ENCODE measurements at places on chromosomes 2 and 18.

- DNase-seq: no peak
Observed at GRCh38 chr2:18724371-18725145, 135.2 kb upstream of the NT5C1B start.

DNA sequence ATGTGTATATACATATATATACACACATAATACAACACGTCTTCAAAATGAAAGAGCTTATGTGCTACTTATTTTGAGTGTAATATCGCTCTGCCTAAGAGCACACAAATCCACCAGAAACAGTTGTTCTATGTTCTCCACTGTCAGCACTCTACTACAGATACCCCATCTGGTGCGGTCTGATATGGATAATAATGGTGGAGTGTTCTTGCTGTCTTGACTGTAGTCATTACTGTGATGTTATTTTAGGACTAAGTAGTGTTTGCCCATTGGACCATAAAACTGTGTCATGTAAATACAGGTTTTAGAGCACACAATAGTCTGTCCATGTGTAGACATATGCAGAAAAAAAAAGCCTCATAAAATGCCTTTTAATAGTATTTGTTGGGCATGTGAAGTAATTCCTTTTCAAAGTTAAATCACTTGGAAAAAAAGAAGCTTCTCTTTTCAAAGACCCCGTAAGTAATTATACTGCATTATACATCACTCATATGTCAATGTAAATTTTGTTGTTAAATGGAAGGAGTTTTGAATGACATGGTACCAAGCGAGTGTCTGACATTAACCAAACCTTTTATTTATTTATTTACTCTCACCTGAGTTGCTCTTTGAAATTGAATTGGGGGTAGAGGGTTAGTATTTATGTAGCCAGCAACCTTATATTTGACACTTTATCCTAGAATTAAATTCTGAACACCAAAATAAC lies 1249.2 kb upstream of the ZEB2 start:
- no peak for DNase-seq

GRCh38 chr2:54757500-54757899 lies 34.0 kb downstream of the EML6 start:
- no peak for DNase-seq

DNA sequence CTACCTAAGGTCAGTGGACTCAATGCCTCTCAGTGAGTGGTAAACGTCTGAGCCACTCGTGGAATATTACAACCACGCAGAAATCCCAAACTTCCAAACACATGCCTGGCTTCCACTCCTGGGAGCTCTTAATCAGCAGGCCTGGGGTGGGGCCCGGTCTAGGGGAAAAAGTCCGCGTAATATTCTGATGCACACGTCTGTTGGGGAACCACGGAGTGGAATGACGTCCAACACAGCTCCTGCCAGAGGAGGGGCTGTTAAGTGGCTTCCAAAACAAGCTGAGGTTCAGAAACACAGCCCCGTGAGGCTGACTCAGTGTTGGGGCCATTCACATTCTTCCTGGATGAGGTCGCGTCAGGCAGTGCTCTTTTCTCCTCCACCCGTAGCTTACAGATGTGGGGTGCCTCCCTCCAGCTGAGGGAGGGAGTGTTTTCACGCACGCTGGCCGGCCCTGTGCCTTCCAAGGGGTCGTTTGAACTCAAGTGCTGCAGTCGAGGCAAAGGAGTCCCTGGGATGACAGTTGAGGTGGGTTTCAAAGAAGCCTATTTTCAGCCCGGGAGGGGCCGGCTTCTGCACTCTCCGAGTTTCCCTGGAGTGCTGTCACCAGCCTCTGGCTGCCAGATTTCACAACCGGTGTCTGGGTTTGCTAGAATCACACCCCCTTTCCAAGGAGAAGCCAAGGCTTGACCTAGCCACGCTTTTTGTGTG lies 73.1 kb downstream of the ACKR3 start:
- DNase-seq: no peak

- no peak for DNase-seq
Observed at GRCh38 chr2:25558262-25558661, 115.1 kb downstream of the DTNB start.

GRCh38 chr2:147045113-147045512 lies 799.7 kb upstream of the ACVR2A start:
- DNase-seq: peak; percentile 9

DNA sequence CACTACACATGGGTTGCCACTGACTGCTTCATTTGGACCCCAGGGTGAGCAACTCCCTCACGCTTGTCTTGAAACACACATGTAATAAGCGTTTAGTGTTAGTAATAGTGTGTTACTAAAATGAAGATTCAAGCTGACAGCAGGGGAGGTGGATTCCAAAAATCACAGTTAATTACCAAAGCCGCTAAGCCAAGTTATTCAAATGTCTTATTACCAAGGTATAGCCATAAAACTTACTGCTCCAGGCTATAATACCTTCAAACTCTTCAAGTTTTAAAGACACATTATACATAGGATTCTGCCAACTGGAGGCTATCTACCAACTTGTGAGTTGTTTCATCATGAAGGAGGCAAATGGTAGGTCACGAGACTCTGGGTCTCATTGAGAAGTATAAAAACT lies 2.9 kb downstream of the LPIN2 start:
- DNase-seq: no peak

- DNase-seq: no peak
Observed at GRCh38 chr2:47798631-47799030, 15.7 kb downstream of the MSH6 start.

- DNase-seq: no peak
Observed at GRCh38 chr2:905833-906140, 44.9 kb upstream of the SNTG2 start.

GRCh38 chr2:110702514-110703380 lies 24.9 kb upstream of the BUB1 start:
- no peak for DNase-seq

GRCh38 chr2:226862623-226863022 lies 26.8 kb downstream of the RHBDD1 start:
- DNase-seq: no peak

- no peak for DNase-seq
Observed at GRCh38 chr2:196983934-196984333, 57.4 kb upstream of the PGAP1 start.

DNA sequence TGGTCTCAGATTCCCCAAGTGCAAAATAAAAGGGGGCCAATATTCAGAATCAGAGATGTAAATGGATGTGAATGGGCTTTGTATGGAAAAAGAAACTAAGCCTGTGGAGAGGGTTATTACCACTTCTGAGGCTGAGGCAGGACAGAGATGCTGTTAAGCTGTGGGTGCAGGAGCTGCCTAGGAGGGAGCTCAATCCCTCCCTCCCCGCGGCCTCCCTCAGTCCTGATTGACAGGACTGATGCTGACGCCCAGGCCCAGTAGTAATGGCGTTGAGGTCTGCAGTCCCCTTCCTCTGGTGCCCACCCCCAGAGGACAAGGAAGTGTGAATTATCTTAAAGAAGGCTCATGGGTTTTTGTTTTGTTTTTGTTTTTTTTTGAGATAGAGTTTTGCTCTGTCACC lies 40.4 kb downstream of the PSD4 start:
- no peak for DNase-seq

DNA sequence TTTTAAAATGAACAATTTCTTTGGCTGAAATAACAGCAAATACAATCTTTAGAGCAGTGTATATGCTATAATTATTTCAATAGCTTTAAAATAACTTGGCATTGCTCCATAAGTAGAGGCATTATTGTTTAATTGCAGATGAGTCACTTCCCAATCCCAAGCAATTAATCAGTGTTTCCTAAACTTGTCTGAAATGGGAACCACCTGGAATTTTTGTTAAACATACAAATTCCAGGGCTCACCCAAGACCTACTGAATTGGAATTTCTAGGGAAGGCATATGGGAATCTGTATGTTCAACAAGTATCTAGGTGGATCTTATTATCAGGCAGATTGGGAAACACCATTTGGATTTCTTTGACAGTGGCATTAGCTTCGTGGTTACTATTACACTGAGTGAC lies 27.1 kb upstream of the FMNL2 start:
- DNase-seq: no peak

GRCh38 chr2:118853651-118854291 lies 6.3 kb upstream of the EN1 start:
- DNase-seq: no peak

DNA sequence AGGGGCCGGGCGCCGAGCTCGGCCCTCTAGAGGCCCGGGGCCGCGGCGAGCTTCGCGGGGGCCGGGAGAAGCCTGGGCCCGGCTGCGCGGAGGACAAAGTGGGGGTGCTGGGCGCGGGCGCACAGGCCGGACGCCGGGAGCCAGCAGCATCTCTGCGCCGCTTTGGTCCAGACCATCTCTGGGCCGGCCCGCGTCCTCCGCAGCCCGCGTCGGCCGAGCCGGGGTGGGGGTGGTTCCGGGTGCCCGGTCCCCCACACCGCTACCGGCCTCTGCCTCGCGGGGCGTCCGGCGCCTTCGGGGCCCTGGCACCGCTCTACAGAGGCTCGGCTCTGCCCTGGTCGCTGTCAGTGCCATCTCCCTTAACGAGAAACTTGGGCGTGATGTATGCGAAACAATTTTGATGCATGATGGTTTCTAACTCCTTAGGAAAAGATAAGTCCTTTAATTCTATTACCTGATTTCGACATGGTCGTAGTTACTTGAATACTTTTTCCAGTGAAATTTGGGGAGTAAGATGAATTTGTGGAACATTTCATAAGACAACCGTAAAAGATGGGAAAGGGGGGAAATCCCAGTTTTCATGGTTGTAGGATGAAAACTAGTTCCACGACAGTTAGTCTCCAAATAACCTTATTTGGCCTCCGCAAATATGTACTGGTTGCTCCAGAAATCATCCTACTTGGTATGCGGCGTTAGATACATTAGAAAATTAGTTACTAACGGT lies 562 bp downstream of the TWSG1 start:
- DNase-seq: no peak

All from NCI-H526 treated with DMSO at 0.1 percent for 48 hours (cell line).